ENCODE measurements at places on chromosomes 7 and 10.
A peak's percentile ranks its signal among the peaks of the same experiment; 100 is the strongest.

GRCh38 chr7:128247640-128248194 lies 6.6 kb downstream of the LEP start:
- peak; percentile 41 for DNase-seq

GRCh38 chr10:86100581-86101061 lies 266.0 kb downstream of the GRID1 start:
- DNase-seq, result peak; percentile 19

GRCh38 chr7:151937286-151937685 lies 19.0 kb upstream of the GALNTL5 start:
- no peak for DNase-seq

GRCh38 chr7:114649689-114650088 lies 235.1 kb downstream of the FOXP2 start:
- no peak for DNase-seq

GRCh38 chr10:103585011-103585405 lies 91.5 kb downstream of the NEURL1 start:
- no peak for DNase-seq

- peak; percentile 54 for DNase-seq
Observed at GRCh38 chr10:32210306-32211045, 136.5 kb downstream of the EPC1 start.

DNA sequence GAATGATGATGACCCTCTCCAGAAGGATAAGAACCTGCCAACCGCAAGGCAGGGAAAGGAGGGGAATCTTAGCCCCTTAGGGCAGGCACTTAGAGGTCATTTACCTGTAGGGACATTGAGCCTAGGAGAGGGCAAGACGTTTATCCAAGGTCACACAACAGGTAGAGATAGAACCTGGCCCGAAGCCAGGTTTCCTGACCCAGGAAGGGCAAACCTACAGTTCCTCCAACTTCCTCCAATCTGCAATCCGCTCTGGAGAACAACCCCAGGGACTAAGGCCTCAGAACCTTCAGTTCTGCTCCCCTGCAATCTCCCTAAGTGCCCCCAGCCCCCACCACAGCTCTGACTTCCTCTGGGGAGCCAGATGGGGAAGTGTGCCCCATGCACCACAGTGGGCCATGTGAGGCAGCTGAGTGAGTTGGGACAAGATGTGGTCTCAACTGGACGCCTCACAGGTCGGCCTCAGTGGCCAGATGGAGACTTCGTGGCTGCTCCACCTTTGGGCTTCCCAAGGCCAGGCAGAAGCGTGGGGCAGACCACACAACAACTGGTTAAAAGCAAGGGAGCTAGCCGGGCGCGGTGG lies 1.4 kb upstream of the PSAP start:
- no peak for DNase-seq

GRCh38 chr7:121337398-121337797 lies 8.6 kb downstream of the WNT16 start:
- no peak for DNase-seq

- peak; percentile 63 for DNase-seq
Observed at GRCh38 chr7:157211690-157212089, 73.0 kb downstream of the UBE3C start.

- peak; percentile 51 for DNase-seq
Observed at GRCh38 chr10:117373823-117374505, 1.3 kb downstream of the PDZD8 start.

DNA sequence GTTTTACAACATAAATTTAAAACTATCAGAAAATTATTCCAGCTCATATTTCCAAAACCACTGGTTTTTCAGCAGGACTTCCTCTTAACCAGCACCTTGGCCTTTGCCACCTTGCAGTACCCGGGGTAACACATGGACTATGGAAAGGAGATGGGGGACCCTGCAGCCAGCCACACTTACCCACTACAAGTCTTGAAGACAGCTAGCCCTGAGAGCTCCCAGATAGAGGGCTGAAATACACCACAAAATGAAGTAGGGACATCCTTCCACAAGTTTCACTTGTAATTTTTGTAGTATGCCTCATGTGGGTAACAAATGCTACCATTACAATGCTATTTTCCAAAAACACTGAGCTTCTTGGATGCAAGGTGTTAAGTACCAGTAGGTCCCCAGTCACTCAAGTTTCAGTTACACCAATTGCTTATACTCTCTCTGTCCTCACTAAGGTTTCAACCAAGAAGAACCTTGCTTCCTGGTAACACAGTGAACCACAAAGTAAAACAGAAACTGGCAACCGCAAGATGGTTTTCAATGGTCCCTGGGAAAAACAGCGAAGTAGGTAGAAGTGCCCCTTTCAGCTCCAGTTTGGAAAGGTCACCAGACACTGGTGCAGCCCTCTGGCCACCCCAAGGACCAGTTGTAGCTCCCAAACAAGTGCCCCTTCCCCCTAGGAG lies 110.9 kb downstream of the SGMS1 start:
- no peak for DNase-seq

GRCh38 chr10:5666841-5667630 lies 641 bp upstream of the ASB13 start:
- no peak for DNase-seq

DNA sequence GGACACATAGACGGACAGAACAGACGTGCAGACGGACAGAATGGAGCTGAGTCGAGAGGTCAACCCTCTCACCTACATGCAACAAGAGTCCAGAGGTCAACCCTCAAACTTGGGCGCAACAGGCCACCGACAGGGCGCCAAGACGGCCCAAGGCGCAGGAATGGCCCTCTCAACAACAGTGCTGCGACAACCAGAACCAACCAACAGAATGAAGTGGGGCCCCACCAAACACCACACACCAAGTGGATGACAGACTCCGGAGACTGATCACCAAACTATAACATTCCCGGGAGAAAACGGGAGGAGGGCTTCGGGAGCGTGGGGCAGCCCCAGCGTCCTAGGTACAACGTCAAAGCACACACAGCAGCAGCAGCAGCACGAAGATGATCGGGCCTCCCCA lies 13.4 kb downstream of the INTS1 start:
- DNase-seq, result no peak

- peak; percentile 75 for DNase-seq
Observed at GRCh38 chr10:100562008-100562672, 26.4 kb downstream of the HIF1AN start.

DNA sequence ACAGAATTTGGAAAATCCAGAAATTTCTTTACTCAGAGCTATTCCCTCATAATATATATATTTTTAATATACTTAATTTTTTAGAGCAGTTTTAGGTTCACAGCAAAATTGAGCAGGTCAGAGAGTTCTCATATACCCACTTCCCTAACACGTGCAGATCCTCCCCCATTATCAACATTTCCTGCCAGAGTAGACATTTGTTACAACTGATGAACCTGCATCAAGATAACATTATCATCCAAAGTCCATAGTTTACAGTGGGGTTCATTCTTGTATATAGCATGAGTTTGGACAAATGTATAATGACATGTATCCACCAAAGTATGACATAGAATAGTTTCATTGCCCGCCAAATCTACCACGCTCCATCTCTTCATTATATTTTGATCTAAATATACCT lies 170.0 kb downstream of the PTEN start:
- DNase-seq, result no peak

DNA sequence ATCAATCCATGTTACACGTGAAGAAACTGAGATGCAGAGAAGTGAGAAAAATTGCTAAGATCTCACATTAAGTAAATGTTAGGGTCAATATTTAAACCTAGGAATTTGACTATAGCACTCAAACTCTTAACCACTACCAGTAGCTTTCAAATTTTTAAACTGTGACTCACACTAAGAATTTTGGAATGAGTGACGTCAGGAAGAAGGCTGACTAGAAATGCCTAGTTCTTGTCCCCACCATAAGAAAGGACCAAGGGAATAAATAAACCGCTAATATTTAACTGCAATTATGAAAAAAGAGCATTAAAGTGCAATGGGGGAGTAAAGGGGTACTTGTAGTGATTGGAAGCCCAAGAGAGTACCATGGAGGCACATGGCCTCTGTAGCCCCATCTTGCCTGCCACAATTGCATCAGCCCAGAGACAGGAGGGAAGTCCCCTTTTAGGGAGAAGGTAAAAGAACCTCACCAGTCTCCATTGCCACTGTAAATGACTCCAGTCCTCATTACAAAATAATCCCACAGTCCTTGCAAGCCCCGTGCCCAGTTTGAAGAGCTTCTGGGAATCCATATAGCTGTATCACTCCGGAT lies 3.5 kb upstream of the AKR1B1 start:
- peak; percentile 75 for DNase-seq

DNA sequence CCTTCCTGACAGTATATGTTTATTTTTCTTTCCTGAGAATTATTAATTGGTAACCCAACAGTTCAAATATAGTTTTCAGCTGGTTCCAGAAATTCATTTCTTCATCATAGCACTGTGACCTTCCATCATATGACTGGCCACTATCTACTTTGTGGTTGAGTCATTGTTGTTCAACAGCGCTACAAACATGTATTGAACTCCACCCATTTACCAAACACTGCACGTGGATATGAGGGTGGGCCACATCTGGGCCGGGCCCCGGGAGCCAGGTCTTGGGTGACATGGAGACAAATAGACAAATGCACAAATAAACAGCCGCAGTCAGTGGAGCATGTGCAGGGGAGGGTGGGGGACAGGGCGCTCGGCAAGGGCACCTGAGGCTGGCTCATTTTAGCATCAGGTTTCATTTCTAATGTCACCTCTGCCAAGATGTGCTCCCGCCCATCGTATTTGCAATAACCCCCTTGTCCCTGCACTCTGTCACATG lies 24.0 kb upstream of the EEPD1 start:
- DNase-seq, result peak; percentile 25

DNA sequence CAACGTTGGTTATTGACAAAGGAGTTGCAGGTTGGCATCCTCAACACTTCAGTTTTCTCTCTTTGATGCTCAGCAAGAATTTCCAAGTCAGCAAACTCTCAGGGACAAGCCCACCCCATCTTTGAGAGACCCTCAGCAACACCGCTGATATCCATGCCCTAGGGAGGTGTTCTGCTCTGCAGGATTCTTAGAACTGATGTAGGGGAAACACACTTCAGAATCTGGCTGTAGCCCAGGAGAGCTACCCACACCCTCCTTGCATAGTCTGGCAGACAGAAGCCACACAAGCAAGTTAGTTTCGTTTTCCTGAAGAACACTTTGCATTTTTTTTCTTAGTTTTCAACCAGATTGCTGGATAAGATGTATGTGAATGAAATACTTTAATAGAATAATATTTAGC lies 822 bp downstream of the SAMD9L start:
- DNase-seq, result peak; percentile 54

GRCh38 chr10:3774814-3775695 lies 10.0 kb downstream of the KLF6 start:
- DNase-seq, result peak; percentile 51

GRCh38 chr10:133163889-133164815 lies 4.1 kb downstream of the KNDC1 start:
- no peak for DNase-seq

DNA sequence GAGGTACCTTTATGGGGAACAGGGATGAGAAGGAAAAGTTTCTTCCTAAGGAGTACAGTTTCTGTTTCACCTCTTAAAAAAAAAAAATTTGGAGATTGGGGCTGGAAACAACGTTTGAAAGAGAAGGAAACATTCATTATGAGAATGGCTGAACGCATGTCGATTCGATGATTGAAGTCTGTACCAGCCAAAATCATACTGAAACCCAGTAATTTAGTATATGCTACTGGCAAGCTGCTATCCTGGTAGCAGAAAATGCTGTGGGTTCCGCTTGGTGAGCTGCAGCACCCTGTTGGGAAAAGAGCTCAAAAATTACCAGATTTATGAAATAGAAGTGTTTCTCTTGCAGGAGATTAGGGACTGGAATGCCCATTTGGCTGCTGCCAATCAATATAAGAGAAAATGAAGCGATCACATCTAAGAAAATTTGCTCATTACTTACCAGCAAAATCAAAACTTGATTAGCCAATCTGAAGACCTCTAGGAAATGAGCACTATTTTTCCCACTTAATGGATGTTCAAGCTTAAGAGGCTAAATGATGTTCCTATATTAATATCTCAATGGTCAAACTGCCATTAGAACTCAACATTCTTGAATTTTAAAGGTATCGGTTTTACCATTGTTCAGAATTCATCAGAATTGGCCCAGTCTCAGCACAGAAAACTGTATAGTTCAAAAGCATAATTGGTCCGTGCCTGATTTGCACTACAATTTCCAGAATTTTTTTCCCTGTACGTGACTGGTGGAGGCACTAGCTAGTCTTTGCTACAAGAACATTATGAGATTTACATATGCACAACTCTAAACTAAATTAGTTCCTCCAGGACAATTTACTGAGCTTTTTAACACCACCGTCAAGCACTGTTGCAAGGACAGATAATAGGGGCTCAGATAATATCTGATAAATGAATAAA lies 1.2 kb upstream of the ITGB1 start:
- DNase-seq, result no peak

- DNase-seq, result no peak
Observed at GRCh38 chr7:37450035-37450434, 1.4 kb upstream of the ELMO1 start.

- DNase-seq, result no peak
Observed at GRCh38 chr10:101453318-101453717, 99.4 kb downstream of the BTRC start.

DNA sequence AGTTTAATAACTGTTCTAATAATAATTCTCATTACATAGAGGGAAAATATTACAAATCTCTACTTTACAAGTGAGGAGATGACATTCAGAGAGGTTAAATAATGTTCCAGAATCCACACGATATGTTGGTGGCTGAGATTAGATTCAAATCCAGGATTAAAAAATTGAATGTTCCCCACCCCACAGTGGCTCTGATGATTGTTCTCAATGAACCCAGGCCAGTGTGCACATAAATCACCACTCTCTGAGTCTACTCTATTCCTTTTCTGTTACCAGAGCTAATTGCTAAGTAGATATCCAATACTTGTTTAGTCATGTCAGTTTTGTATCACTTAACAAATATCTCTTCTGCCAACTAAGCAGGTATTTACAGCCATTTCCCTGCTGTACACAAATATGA lies 281.0 kb downstream of the ABCA13 start:
- no peak for DNase-seq
